ENCODE measurements at places on chromosomes 16 and 17. TPM values are rescaled to one million over a fixed set of nuclear protein-coding genes. Genes with fewer than 3 reads are reported as not detected.

FAAP100 gene
- 24.5 TPM for polyA plus RNA-seq

ASB16 gene
- polyA plus RNA-seq, result not detected

DNA sequence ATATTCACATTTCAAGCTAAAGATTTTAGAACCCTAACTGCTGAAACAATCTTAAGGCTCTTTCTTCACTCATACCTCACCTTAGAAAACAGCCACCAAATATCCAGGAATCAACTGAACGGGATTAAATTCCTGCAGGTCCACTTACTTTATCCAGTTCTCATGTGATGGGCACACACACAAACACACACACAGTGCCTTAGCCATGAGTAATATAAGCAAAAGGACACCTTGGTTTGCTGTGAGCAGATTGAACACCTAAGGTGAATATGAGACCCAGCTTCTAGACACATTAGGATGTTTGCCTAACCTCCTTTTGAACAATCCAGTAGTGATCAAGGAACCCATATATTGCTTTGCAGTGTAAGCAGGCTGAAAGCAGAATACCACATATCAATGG, 81.5 kb downstream of the TUBD1 start:
- H3K27me3 ChIP-seq, result no peaks in the 10 kb centered on the region
- DNase-seq, result no peak
- H3K27ac ChIP-seq, result no peak overlapping the region
- H3K36me3 ChIP-seq, result peaks cover 2% of the 10 kb centered on the region
- H3K4me1 ChIP-seq, result peaks cover 10% of the 10 kb centered on the region

C16orf96 gene
- 0.07 TPM for polyA plus RNA-seq

NETO2 gene
- 1.7 TPM for polyA plus RNA-seq

- no peaks in the 10 kb centered on the region for H3K27me3 ChIP-seq
- no peak overlapping the region for H3K27ac ChIP-seq
- no peak overlapping the region for H3K4me3 ChIP-seq
- peaks cover 5% of the 10 kb centered on the region for H3K4me1 ChIP-seq
- DNase-seq, result no peak
- peaks cover 25% of the 10 kb centered on the region for H3K36me3 ChIP-seq
These were observed 13.0 kb downstream of the DCUN1D3 start for GRCh38 chr16:20887207-20887606.

- no peaks in the 10 kb centered on the region for H3K27me3 ChIP-seq
- no peak overlapping the region for H3K4me3 ChIP-seq
- DNase-seq, result no peak
- H3K27ac ChIP-seq, result no peak overlapping the region
- H3K4me1 ChIP-seq, result no peaks in the 10 kb centered on the region
These were observed 65.9 kb upstream of the AMZ2 start for GRCh38 chr17:68182011-68182306.

CUEDC1 gene
- 14.9 TPM for polyA plus RNA-seq

FBXO39 gene
- polyA plus RNA-seq, result 0.66 TPM

GRCh38 chr16:47592232-47592631, 131.1 kb downstream of the PHKB start:
- peaks cover 2% of the 10 kb centered on the region for H3K36me3 ChIP-seq
- no peaks in the 10 kb centered on the region for H3K27me3 ChIP-seq
- DNase-seq, result no peak
- H3K27ac ChIP-seq, result no peak overlapping the region
- no peaks in the 10 kb centered on the region for H3K4me1 ChIP-seq
- H3K4me3 ChIP-seq, result no peak overlapping the region

COX6A2 gene
- 15.0 TPM for polyA plus RNA-seq

GRCh38 chr16:88960516-88960915, 16.5 kb downstream of the CBFA2T3 start:
- no peaks in the 10 kb centered on the region for H3K27me3 ChIP-seq
- H3K27ac ChIP-seq, result no peak overlapping the region
- no peak overlapping the region for H3K4me3 ChIP-seq
- no peak for DNase-seq

SYCE1L gene
- 5.8 TPM for polyA plus RNA-seq

GRCh38 chr17:75824050-75824552, 20.1 kb downstream of the UNC13D start:
- H3K27me3 ChIP-seq, result no peaks in the 10 kb centered on the region
- peaks cover 100% of the 10 kb centered on the region for H3K36me3 ChIP-seq
- no peak for DNase-seq
- no peak overlapping the region for H3K27ac ChIP-seq
- no peak overlapping the region for H3K4me3 ChIP-seq

GRCh38 chr16:35302859-35303258, 1843.4 kb downstream of the TP53TG3F start:
- no peaks in the 10 kb centered on the region for H3K27me3 ChIP-seq
- H3K27ac ChIP-seq, result no peak overlapping the region
- H3K4me1 ChIP-seq, result no peaks in the 10 kb centered on the region
- H3K36me3 ChIP-seq, result no peaks in the 10 kb centered on the region

DNA sequence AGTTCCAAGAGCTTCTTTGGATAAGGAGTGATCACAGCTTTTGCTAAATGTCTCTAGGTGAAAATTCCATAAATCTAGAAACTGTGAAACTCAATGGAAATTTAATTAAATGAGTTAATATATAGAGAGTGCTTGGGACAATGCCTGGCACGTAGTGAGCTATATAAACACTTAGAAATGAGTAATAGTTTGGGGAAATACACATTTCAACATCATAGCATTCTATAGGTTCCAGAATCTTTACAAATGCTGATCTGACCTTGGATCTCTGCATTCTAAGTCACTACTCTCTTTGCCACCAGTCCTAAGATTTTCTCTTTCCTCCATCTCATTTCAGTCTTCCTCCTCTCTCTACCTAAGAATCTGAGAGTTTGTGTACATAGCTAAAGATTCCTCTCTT, 175.6 kb downstream of the SOX9 start:
- H3K27me3 ChIP-seq, result no peaks in the 10 kb centered on the region
- H3K4me1 ChIP-seq, result peaks cover 5% of the 10 kb centered on the region
- H3K27ac ChIP-seq, result no peak overlapping the region
- no peaks in the 10 kb centered on the region for H3K36me3 ChIP-seq
- DNase-seq, result no peak

KRTAP9-2 gene
- polyA plus RNA-seq, result not detected

OTOP3 gene
- 6.4 TPM for polyA plus RNA-seq

DNA sequence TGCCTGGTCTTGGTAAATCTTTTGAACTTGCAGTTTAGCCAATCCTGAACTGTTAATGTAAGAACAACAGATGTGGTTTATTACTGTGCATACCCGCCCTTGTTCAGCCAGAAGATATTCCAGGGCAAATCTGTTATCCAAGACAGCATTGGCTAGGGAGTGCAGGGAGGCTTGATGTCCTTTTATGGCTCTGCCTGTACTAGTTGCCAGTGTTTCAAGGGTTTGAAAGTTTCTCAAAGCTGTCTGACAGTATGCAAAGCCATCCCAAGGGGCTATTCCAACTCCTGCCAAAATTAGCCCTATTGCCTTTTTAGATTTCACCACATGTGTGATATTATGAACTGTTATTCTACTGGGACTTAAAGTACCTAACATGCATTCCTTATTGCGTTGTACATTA, 30.1 kb downstream of the LCMT1 start:
- H3K36me3 ChIP-seq, result no peaks in the 10 kb centered on the region
- H3K27ac ChIP-seq, result no peak overlapping the region
- no peaks in the 10 kb centered on the region for H3K4me1 ChIP-seq
- no peak overlapping the region for H3K4me3 ChIP-seq
- no peaks in the 10 kb centered on the region for H3K27me3 ChIP-seq

MYBBP1A gene
- 15.0 TPM for polyA plus RNA-seq

DNA sequence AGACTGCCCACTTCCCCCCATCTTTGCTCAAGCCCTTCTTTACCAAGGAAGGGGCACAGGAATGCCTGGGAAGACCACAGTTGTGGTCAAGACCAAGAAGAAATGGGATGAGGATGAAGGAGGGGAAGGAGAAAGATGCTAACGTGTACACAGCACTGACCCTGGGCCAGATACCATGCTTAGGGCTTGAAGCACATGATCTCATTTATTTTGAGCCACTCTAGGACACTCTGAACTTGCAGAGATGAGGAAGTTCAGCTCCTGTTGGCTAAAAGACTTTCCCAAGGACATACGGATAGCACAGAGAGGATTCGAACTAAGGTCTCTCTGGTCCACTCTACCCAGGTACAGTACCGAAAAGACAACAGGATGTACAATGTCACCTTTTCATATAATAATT, 42.6 kb downstream of the PIK3R5 start:
- H3K36me3 ChIP-seq, result peaks cover 2% of the 10 kb centered on the region
- H3K27me3 ChIP-seq, result no peaks in the 10 kb centered on the region
- no peak overlapping the region for H3K4me3 ChIP-seq
- H3K4me1 ChIP-seq, result peaks cover 4% of the 10 kb centered on the region
- DNase-seq, result no peak
- peak overlapping the region; percentile 70 for H3K27ac ChIP-seq

GRCh38 chr17:38701504-38702165, 3.4 kb upstream of the MLLT6 start:
- no peak for DNase-seq
- H3K36me3 ChIP-seq, result no peaks in the 10 kb centered on the region
- peaks cover 2% of the 10 kb centered on the region for H3K4me1 ChIP-seq
- peak overlapping the region; percentile 90 for H3K4me3 ChIP-seq
- peak overlapping the region; percentile 98 for H3K27ac ChIP-seq

DNA sequence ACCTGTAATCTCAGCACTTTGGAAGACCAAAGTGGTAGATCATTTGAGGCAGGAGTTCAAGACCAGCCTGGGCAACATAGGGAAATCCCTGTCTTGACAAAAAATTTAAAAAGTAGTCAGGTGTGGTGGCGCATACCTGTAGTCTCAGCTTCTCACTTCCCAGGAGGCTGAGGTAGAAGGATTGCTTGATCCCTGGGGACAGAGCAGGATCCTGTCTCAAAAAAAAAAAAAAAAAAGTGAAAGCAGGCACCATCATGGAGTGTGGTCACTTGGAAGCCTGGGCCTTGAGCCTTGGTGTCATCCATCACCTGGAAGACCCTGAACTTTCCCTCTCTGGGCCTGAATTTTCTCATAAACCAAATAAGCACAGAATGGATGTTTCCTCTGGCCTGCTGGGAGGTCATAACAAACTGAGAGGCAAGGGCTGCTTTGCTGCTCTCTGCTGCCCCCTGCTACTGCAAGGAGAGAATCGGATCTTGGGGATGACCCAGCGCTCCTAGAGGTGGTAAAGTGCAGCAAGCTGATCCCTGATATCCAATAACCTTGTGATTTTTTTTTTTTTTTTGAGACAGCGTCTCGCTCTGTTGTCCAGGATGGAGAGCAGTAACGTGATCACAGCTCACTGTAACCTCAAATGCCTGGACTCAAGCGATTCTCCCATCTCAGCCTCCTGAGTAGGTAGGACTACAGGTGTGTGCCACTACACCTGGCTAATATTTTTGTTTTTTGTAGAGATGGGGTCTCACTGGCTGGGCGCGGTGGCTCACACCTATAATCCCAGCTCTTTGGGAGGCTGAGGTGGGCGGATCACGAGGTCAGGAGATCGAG, 75.9 kb upstream of the RNU2-1 start:
- H3K36me3 ChIP-seq, result no peaks in the 10 kb centered on the region
- no peak overlapping the region for H3K27ac ChIP-seq
- DNase-seq, result no peak
- H3K4me3 ChIP-seq, result no peak overlapping the region
- H3K4me1 ChIP-seq, result no peaks in the 10 kb centered on the region

PHOSPHO1 gene
- not detected for polyA plus RNA-seq

TBC1D3D gene
- 3.0 TPM for polyA plus RNA-seq

DHRS7C gene
- polyA plus RNA-seq, result not detected

GRCh38 chr17:43741636-43742035, 17.0 kb downstream of the SOST start:
- H3K27ac ChIP-seq, result no peak overlapping the region
- H3K4me3 ChIP-seq, result no peak overlapping the region
- no peak for DNase-seq
- no peaks in the 10 kb centered on the region for H3K4me1 ChIP-seq
- no peaks in the 10 kb centered on the region for H3K27me3 ChIP-seq

DNA sequence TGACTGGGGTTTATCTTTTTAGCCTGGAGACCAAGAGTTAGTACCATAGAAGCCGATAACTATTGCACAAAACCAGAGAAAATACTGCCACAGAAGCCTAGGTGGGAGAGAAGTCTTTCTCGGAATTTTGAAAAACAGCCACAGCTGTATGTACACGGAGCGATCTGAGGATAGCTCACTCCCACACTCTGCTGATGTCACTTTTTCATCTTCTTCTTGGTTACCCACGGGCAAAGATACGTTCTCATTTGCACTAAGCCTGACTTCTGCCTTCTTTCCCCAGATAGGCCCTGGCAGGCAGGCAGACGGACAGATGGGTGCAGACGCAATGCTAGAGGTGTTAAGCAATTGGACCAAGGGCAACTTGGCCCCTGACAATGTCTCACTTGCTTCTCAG, 9.1 kb upstream of the CBX4 start:
- H3K27ac ChIP-seq, result no peak overlapping the region
- H3K4me3 ChIP-seq, result no peak overlapping the region
- H3K4me1 ChIP-seq, result peaks cover 4% of the 10 kb centered on the region
- no peaks in the 10 kb centered on the region for H3K36me3 ChIP-seq

GRCh38 chr16:30064729-30065101, 845 bp upstream of the ALDOA start:
- H3K4me1 ChIP-seq, result no peaks in the 10 kb centered on the region
- H3K27me3 ChIP-seq, result no peaks in the 10 kb centered on the region
- peak overlapping the region; percentile 67 for H3K4me3 ChIP-seq
- H3K27ac ChIP-seq, result peak overlapping the region; percentile 100
- peaks cover 18% of the 10 kb centered on the region for H3K36me3 ChIP-seq
- DNase-seq, result no peak

PAQR4 gene
- 11.5 TPM for polyA plus RNA-seq

GRCh38 chr16:2270588-2271470, 2.9 kb upstream of the RNPS1 start:
- no peak for DNase-seq
- no peak overlapping the region for H3K4me3 ChIP-seq
- no peaks in the 10 kb centered on the region for H3K27me3 ChIP-seq
- peaks cover 20% of the 10 kb centered on the region for H3K36me3 ChIP-seq
- peaks cover 7% of the 10 kb centered on the region for H3K4me1 ChIP-seq

GRCh38 chr17:40130352-40131042, 8.7 kb downstream of the MSL1 start:
- no peaks in the 10 kb centered on the region for H3K27me3 ChIP-seq
- peaks cover 21% of the 10 kb centered on the region for H3K4me1 ChIP-seq

GRCh38 chr17:39429600-39429999, 21.5 kb downstream of the MED1 start:
- H3K36me3 ChIP-seq, result peaks cover 14% of the 10 kb centered on the region
- H3K27me3 ChIP-seq, result no peaks in the 10 kb centered on the region
- no peaks in the 10 kb centered on the region for H3K4me1 ChIP-seq
- no peak overlapping the region for H3K27ac ChIP-seq
- no peak for DNase-seq

Data from small intestine (tissue), 16 donors.